ENCODE measurements at places on chromosomes 12 and 14.

GRCh38 chr14:23432946-23433345 is 2.5 kb downstream of the MYH7 start:
- DNase-seq = no peak

DNA sequence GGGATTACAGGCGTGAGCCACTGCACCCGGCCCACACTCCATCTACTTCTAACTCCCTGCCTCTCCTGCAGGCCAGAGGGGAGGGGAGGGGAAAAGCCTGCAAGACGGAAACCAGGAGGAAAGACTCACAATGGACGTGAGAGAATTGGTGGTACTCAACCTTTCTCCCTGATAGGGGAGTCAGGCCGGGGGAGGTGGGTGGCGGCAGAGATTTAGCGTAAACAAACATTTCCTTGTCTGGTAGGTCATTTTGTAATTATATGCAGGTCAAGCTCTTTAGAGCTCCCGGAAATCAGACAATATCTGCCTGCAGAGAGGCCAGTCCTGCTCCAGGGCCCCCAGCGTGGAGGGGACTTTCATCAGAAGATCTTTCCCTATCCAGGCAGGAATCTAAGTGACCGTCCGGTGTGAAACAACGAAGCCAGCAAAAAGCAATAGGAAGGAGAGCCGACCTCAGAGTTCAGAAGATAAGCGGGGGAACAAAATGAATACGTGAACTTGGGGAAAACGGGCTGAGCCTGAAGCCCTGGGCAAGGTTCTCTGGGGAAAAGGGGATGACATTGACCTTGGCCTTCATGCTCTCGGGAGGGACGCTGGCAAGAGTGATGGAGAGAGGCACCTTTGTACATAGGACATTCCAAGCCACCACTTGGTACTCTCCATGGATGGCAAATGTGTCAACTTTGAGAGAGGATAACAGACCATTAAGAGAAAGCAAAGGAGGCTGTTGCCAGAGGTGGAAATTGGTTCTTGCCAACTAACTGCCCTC is 62.3 kb downstream of the SPRING1 start:
- DNase-seq = no peak

GRCh38 chr14:72532686-72533454 is 361.0 kb downstream of the DPF3 start:
- DNase-seq = no peak

GRCh38 chr14:58299401-58300330 is 1.3 kb downstream of the ARID4A start:
- DNase-seq = no peak

GRCh38 chr12:96383991-96384390 is 16.2 kb downstream of the CDK17 start:
- DNase-seq = no peak

DNA sequence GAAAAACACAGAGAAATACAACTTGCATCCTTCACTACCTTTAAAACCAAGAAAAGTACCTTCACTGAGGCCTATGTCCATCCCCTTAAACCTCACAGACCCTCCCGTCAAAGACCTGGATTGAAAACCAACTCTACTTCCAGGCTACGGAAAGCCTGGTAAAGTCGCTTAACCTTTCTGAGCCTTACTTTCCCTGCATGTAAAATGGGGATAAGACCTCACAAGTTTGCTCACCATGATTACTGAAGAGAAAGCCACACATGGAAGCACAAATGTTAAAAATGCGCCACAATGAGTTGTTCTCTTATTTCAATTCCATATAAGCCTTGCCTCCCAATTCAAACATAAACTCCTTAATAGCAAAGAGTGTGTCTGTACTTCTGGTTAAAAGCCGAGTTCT is 8.4 kb downstream of the ACTN1 start:
- DNase-seq = no peak

GRCh38 chr14:75277815-75278421 is 710 bp upstream of the FOS start:
- no peak for DNase-seq

All from NCI-H2081 (cell line).